Thyroid gland (tissue), 4 donors: ENCODE measurements at places on chromosomes 12 and 14. TPM values are rescaled to one million over a fixed set of nuclear protein-coding genes. Genes with fewer than 3 reads are reported as not detected.

GRCh38 chr12:75815756-75816155, 215.8 kb downstream of the PHLDA1 start:
- no peak overlapping the region for H3K4me3 ChIP-seq
- DNase-seq: no peak
- peaks cover 42% of the 10 kb centered on the region for H3K4me1 ChIP-seq
- no peaks in the 10 kb centered on the region for H3K27me3 ChIP-seq

GRCh38 chr14:91063119-91063518, 2.7 kb upstream of the RPS6KA5 start:
- H3K27ac ChIP-seq: no peak overlapping the region
- no peaks in the 10 kb centered on the region for H3K27me3 ChIP-seq
- H3K4me1 ChIP-seq: peaks cover 6% of the 10 kb centered on the region
- H3K4me3 ChIP-seq: no peak overlapping the region
- no peak for DNase-seq

DNA sequence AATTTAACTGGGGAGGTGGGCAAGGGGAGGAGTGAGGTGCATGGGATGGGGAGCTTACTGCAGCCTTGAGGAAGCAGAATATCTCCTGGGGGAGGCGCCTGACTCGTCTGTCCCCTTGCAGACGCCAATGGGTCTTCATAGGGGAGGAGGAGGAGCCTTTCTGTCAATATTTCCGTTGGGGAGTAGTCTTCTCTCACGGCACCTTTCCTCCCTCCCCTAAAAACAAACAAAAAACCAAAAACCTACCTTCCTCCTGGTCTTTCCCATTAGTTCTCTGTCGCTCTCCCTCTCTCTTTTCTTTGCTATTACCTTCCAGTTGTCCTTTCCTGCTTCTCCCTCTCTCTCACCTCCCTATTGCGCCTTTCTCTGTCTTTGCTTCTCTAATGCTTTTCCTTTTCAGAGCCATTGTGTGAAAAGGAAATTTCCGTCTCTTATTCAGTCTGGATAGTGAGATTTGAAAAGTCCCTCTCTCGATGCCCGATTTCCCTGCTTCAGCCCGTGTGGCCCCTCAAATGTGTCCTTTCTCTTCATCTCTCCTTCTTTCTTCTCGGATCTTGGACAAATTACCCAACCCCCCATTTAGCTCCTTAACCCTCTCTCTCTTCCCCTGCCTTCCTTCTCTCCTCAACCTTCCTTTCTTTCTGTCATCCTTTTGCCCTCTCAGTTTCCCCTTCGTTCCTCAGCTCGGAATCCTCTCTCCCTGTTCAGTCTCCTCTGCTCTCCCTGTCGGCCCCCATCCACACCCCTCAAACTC, 5.9 kb downstream of the GPR84 start:
- no peaks in the 10 kb centered on the region for H3K27me3 ChIP-seq

- no peaks in the 10 kb centered on the region for H3K27me3 ChIP-seq
- H3K27ac ChIP-seq: no peak overlapping the region
- no peak overlapping the region for H3K4me3 ChIP-seq
These were observed 2.2 kb upstream of the KLRG1 start for GRCh38 chr12:8987163-8987562.

- DNase-seq: no peak
- H3K27me3 ChIP-seq: no peaks in the 10 kb centered on the region
These were observed 25.2 kb downstream of the MIA2 start for GRCh38 chr14:39258782-39259545.

DNA sequence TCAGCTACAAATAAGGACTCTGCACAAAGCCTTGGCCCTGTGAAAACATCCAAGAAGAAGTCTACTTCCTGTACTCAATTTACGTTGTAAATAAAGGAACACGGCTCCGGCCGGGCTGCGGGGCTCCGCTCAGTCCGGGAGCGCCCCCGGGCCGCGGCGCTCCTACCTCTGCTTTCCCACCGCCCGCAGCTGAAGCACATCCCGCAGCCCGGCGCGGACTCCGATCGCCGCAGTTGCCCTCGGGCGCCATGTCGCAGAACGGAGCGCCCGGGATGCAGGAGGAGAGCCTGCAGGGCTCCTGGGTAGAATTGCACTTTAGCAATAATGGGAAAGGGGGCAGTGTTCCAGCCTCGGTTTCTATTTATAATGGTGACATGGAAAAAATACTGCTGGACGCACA, 502.3 kb upstream of the FOXG1 start:
- no peak for DNase-seq
- H3K27ac ChIP-seq: no peak overlapping the region
- H3K36me3 ChIP-seq: no peaks in the 10 kb centered on the region
- no peak overlapping the region for H3K4me3 ChIP-seq

DNA sequence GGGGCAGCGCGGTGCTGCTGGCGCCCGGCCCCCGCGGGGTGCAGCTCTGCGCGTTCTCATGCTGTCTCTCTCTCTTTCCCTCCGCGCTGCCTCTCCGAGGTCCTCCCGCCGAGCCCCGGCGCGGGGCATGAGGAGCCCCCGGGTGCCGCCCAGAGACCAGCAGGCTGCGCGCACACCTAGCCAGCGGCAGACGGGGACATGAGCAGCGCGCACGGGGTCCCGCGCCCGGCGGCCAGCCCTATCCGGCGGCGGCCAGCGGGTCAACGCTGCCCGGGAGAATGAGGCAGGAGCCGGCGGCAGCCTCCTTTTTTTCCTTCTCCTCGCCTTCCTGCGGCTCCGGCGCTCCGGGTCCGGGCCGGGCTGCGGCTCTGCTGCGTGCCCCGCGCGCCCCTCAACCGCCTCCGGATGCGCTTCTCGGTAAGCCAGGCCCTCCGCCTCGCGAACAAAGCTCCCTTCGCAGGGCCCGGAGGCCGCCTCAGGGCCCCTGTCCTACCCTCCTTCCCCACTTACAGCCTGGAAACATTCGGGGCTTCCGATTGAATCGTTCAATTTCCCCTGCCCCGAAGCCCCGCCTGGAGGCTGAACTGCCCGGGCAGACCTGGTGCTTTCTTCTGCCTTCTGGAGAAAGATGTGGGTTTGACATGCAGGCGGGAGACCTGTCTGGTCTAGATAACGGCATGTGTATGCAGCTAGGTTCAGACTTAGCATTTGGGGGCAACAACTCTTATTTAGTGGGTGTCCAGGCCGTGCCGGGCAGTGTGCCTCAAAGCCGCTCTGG, at the start of gene TUNAR:
Gene TUNAR (plus strand): TSS at position 72 of the 778 bp plus-strand sequence.
- DNase-seq: no peak
- no peaks in the 10 kb centered on the region for H3K36me3 ChIP-seq
- no peak within 1 kb of the TSS for H3K4me3 ChIP-seq
- peaks cover 10% of the 10 kb centered on the region for H3K4me1 ChIP-seq
- H3K27me3 ChIP-seq: no peaks in the 10 kb centered on the region

DNA sequence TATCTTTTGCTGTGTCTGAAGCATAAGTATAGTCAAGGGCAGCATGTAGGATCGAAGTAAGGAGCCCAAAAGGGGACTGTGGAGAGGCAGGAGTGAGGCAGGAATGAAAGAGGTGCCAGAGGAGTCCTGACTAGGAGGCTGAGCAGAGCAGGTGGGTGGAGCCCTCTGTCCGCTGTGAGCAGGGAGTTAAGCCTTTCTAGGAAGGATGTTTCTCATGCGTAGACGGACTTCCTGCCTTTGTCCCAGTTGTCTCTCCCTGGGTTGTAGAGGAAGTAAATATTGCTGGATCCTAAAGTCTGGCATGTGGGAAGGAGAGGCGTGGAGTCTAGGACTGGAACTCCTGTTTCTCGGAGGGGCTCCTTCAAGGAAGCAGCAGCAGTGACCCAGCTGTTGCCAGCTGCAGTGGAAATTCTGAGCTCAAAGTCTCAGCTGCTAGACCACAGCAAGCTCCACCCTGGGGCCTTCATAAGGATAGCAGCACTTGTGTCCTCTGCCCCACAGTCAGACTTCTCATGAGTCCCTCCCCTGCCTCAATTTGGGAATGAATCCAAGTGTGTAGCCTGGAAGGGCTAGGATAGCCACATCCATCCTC, 44.0 kb downstream of the RBMS2 start:
- no peaks in the 10 kb centered on the region for H3K27me3 ChIP-seq
- H3K4me3 ChIP-seq: no peak overlapping the region
- peak; percentile 31 for DNase-seq
- peaks cover 14% of the 10 kb centered on the region for H3K36me3 ChIP-seq
- H3K27ac ChIP-seq: peak overlapping the region; percentile 65

GRCh38 chr14:76718306-76719040, 42.8 kb upstream of the VASH1 start:
- peak overlapping the region; percentile 4 for H3K27ac ChIP-seq
- H3K4me1 ChIP-seq: peaks cover 30% of the 10 kb centered on the region
- H3K27me3 ChIP-seq: no peaks in the 10 kb centered on the region

GRCh38 chr12:45416126-45416525, 200.2 kb downstream of the ANO6 start:
- no peak overlapping the region for H3K27ac ChIP-seq
- no peaks in the 10 kb centered on the region for H3K27me3 ChIP-seq

GRCh38 chr14:85178864-85179263, 351.1 kb upstream of the FLRT2 start:
- no peaks in the 10 kb centered on the region for H3K27me3 ChIP-seq
- no peak for DNase-seq
- H3K27ac ChIP-seq: no peak overlapping the region

DNA sequence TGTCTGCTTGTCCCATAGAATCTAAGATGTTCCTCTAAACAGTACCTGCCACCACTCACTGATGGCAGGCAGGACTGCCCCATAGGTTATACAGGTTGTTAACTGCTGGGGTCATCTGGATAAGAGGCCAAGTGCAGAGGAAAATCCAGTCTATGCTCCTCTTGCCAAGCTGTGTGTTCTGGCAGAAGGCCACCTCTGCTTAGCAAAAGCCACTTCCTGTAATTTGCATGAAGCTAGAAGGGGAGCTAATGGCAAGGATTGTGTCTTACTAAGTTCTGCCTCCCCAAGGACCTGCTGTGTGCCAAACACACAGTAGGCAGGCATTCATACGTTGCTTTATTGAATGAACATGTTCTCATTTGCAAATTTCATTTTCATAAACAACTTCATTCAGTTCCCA, 445.4 kb downstream of the BCL11B start:
- H3K27ac ChIP-seq: no peak overlapping the region
- H3K36me3 ChIP-seq: no peaks in the 10 kb centered on the region
- no peak overlapping the region for H3K4me3 ChIP-seq
- no peaks in the 10 kb centered on the region for H3K27me3 ChIP-seq

DNA sequence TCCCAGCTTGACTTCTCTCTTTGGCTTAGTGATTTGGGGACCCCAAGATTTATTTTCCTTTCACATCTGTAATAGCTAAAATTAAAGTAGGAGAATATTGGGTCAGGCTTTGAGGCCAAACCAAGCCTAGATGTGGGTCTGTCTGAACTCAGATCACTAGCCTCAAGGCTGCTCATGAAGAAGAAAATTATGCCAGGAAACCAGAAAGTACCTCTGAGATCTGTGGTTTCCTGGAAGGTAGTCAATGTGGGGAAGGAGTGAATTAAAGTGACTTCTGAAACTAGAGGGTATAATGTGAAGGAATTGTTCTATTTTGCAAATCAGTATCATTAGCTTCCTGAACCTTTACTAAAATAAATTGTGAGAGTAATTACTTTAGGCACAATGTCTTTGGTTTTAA, 13.4 kb upstream of the CLEC12A start:
- DNase-seq: no peak
- no peaks in the 10 kb centered on the region for H3K4me1 ChIP-seq
- no peak overlapping the region for H3K4me3 ChIP-seq
- no peaks in the 10 kb centered on the region for H3K36me3 ChIP-seq

DNA sequence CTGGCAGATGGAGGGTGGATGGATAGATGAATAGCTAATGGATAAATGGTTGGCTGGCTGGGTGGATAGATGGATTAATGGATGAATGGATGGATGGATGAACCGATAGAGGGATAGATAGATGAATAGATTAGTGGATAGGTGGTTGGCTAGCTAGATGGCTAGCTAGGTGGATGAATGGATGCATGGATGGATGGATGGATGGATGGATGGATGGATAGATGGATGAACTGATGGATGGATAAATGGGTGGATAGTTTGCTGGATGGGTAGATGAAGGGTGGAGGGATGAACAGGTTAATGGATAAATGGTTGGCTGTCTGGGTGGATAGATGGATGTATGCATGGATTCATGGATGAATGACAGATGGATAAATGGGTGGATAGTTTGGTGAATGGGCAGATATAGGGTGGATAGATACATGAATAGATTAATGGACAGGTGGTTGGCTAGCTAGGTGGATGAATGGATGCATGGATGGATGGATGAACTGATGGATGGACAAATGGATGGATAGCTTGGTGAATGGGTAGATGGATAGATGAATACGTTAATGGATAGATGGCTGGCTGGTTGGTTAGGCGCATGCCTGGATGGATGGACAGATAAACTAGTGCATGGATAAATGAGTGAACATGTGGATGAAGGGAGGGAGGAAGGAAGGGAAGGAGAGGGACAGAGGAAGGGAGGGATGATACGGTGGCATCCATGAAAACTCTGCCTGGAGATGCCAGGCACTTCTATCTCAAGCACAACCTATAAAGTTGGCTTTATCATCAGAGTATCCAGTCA, 8.1 kb downstream of the SERPINA9 start:
- H3K27ac ChIP-seq: no peak overlapping the region
- no peak overlapping the region for H3K4me3 ChIP-seq
- H3K36me3 ChIP-seq: no peaks in the 10 kb centered on the region
- DNase-seq: no peak
- H3K27me3 ChIP-seq: no peaks in the 10 kb centered on the region

- H3K27ac ChIP-seq: no peak overlapping the region
- H3K4me1 ChIP-seq: no peaks in the 10 kb centered on the region
- no peak overlapping the region for H3K4me3 ChIP-seq
- no peaks in the 10 kb centered on the region for H3K27me3 ChIP-seq
These were observed 101.8 kb upstream of the DYRK2 start for GRCh38 chr12:67546746-67547145.

GRCh38 chr12:51753980-51754675, 94.4 kb downstream of the FIGNL2 start:
- no peaks in the 10 kb centered on the region for H3K27me3 ChIP-seq
- H3K36me3 ChIP-seq: no peaks in the 10 kb centered on the region
- H3K4me1 ChIP-seq: peaks cover 3% of the 10 kb centered on the region

GRCh38 chr14:67532606-67532997, 488 bp upstream of the PLEKHH1 start:
- H3K36me3 ChIP-seq: no peaks in the 10 kb centered on the region
- no peaks in the 10 kb centered on the region for H3K27me3 ChIP-seq
- peak overlapping the region; percentile 90 for H3K27ac ChIP-seq
- no peak for DNase-seq
- peak overlapping the region; percentile 55 for H3K4me3 ChIP-seq

- peaks cover 20% of the 10 kb centered on the region for H3K4me1 ChIP-seq
- H3K4me3 ChIP-seq: peak within 1 kb of the TSS; percentile 58
- no peaks in the 10 kb centered on the region for H3K27me3 ChIP-seq
- peak; percentile 63 for DNase-seq
- no peaks in the 10 kb centered on the region for H3K36me3 ChIP-seq
These were observed at the start of gene PITPNM2 for GRCh38 chr12:123150744-123151456. Gene PITPNM2 (minus strand): TSS chr12:123151090. CDS start chr12:123034590, 116,500 bp downstream.

- H3K27me3 ChIP-seq: no peaks in the 10 kb centered on the region
- H3K36me3 ChIP-seq: no peaks in the 10 kb centered on the region
- no peaks in the 10 kb centered on the region for H3K4me1 ChIP-seq
- H3K4me3 ChIP-seq: no peak overlapping the region
- DNase-seq: no peak
These were observed 122.8 kb downstream of the RASSF9 start for GRCh38 chr12:85713373-85713772.

- H3K4me3 ChIP-seq: no peak overlapping the region
- H3K4me1 ChIP-seq: no peaks in the 10 kb centered on the region
- no peak overlapping the region for H3K27ac ChIP-seq
- H3K36me3 ChIP-seq: no peaks in the 10 kb centered on the region
These were observed 33.1 kb downstream of the SYNDIG1L start for GRCh38 chr14:74392616-74393570.

PPM1H gene
- total RNA-seq: 3.9 TPM

MYL2 gene
- total RNA-seq: not detected

OR4E2 gene
- not detected for total RNA-seq

ATL1 gene
- total RNA-seq: 5.1 TPM

MMP19 gene
- total RNA-seq: 2.7 TPM

GALNT8 gene
- total RNA-seq: not detected

RAD9B gene
- 0.40 TPM for total RNA-seq

KLRG1 gene
- 2.0 TPM for total RNA-seq

NKX2-1 gene
- 279 TPM for total RNA-seq

GNB3 gene
- total RNA-seq: 3.0 TPM

SINHCAF gene
- total RNA-seq: 111 TPM
